ENCODE measurements at places on chromosomes 4 and X.
A peak's percentile ranks its signal among the peaks of the same experiment; 100 is the strongest.

DNA sequence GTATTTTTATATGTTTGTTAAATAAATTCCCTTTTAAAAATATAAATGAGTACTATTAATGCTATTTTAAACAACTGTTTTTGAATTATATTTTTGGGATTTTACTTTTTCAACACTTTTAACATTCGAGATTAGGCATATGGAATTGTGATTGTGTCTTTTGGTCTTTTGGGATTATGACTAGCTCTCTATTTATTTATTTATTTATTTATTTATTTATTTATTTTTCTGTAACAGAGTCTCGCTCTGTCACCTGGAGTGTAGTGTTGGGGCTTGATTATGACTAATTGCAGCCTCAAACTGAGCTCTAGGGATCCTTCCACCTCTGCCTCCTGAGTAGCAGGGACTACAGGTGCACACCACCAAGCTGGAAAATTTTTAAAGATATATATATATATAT is 1101.6 kb downstream of the FAM133A start:
- no peak for DNase-seq

GRCh38 chr4:138104284-138104680 is 137.9 kb downstream of the SLC7A11 start:
- DNase-seq, result no peak

GRCh38 chr4:151806511-151806927 is 45.7 kb upstream of the GATB start:
- no peak for DNase-seq

- DNase-seq, result no peak
These were observed 5.5 kb downstream of the GSTCD start for GRCh38 chr4:105714071-105714521.

GRCh38 chrX:143634309-143634662 is 1.6 kb downstream of the SLITRK4 start:
- DNase-seq, result no peak

DNA sequence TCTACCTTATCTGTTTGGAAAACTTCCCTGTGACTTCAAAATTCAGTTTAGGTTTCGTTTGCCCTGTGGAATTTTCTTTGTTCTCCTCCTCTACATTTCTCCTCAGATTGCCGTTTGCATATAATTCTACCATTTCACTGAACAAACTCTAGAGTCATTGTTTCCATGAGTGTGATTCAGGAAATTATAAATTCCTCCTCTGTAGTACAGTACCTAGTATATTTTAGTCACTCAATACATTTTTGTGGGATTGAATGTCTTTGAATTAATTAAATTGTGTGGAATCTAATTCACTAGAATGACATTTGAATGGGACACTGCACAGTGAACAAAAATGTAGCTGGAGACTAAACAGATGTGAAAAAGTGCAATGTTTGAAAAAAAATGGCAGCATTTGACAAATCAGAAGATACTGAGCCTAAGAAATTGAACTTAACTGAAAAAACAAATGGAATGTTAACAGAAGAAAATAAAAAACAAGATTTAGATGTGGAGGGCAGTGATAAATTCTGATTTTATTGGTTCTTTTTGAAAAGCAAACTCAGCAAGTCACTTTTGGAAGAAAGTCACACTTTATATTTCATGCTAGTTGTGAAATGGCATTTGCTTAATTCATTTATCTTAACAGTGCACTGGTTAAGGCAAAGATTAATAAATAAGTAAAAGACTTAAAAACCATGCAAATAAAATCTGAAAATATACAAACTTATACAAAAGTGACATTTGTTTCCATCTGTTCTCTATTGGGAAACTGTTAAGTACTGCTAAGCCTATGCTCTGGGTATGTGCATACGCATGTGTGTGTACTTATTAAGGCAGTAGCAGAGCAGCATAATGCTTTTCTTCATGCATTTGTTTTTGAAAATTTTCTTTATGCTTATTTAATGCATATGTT is 512.3 kb downstream of the FAT4 start:
- no peak for DNase-seq

DNA sequence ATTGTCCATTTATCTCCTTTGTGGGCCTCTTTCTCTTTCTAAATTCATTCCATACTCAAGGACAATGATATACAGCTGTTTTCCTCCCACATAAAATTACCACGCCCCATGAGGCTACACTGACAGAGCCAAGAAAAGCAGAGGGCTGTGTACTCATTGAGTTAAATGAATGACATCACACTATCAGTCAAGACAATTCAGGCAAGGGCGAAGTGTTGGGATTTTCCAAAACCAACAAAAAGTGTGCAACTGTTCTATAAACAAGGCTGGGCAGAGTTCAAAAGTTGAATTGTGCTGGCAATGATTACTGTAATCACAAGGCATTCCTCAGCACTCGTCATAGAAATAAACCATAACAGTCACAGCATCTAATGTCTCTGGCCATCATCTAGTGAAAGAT is 799.6 kb upstream of the DIAPH2 start:
- no peak for DNase-seq

- DNase-seq, result no peak
These were observed 85.5 kb downstream of the CAMK2D start for GRCh38 chr4:113675731-113676697.

DNA sequence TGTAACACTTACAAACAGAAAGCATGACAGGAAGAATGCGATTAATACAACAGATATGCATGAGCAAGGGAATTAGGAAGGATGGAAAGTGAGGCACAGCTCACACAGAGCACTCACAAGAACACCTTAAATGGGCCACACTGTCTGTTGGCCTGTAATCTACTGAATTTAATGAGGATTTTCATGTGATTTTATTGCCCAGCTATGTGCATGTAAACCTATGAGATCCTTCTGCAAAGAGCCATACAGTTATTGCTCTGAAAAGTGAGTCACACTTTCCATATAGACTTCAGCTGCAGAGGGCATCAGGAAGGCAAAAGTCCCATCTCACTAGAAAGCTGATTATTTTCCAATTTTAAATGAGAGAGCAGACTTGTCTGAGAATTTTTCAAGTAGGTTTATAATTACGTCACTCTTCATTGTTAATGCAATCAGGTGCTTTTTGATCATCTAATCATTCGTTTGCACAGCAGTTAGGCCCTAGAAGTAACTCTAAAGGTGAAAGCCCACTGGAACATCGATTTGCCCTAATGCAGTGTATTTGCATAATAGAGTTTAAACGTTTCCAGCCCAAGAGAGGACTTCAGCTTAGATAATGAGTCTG is 832.7 kb upstream of the INTU start:
- DNase-seq, result no peak

DNA sequence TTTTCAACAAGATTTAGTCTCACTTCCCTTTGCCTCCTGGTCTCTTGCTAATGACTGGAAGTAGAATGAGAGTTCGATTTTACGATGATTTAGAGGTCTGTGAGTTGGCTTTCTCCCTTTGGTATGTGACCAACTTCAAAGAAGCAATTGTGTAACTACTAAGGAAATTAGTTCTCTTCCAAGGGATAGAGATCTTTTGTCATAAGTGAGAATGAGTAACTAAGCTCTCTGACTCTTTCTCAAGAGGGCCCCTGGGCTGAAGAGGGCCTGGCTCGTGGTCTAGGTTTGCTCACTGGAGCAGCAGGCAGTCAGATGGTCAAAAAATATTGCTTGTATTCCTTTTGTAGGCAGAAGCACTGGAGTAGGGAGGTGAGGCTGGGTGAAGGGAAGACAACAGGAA is 176.3 kb downstream of the ENOX2 start:
- DNase-seq, result no peak

DNA sequence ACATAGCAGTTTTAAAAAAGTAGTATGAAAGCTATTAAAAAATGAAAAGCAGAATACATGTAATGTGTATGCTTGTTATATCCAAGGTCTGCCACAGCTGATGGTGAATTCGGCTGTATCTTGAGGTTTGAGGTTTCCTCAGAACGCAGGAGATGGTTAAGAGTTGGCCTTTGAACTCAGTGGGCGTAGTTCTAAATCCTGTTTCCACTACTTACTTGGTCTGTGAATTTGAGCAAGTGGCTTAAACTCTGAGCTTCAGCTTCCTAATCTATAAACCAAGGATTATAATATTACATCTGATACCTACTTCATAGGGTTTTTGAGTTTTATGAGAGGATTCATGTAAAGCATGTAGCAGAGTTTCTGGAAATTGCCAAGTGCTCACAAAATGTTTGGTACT is 125.2 kb downstream of the STIM2 start:
- peak; percentile 15 for DNase-seq

GRCh38 chr4:89249313-89249712 is 58.3 kb downstream of the GPRIN3 start:
- no peak for DNase-seq

GRCh38 chrX:118350706-118351105 is 4.8 kb downstream of the WDR44 start:
- no peak for DNase-seq
